Germinal center (tissue), 1 donor: ENCODE measurements at places on chromosomes 16 and 17.

DNA sequence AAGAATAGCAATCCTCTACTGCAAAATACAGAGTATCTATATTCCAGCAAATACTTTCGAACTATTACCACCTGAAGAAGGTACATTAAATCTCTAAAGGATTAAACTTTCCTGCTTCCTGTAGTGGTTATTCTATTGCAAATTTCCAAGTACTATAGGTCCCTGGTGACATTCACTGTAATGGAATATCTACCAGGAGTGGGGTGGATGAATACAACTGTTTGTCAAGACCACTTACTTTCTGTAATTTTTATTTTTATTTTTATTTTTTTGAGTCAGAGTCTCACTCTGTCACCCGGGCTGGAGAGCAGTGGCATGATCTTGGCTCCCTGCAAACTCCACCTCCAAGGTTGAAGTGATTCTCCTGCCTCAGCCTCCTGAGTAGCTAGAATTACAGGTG, 389.5 kb downstream of the TMEM114 start:
- no peak for DNase-seq

- DNase-seq = no peak
These were observed 14.1 kb downstream of the RMI2 start for GRCh38 chr16:11359370-11359769.

DNA sequence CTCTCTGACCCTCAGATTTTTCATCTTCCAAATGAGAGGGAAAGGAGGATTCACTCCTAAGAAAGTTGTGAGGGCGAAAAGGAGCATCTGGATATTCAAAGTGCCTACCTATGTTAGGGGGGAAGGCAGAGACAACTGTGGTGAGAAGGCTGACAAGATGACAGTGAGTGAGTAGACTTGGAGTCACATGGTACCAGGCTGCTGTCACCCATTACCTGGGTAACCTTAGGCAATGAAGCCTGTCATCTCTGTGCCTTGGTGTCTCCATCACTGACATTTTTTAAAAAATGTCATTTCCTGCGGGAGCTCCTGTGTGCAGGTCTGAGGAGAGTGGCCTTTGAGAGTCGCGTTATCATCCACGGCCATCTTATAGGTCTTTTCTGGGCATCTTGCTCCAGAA, 124.0 kb downstream of the MAF start:
- no peak for DNase-seq

DNA sequence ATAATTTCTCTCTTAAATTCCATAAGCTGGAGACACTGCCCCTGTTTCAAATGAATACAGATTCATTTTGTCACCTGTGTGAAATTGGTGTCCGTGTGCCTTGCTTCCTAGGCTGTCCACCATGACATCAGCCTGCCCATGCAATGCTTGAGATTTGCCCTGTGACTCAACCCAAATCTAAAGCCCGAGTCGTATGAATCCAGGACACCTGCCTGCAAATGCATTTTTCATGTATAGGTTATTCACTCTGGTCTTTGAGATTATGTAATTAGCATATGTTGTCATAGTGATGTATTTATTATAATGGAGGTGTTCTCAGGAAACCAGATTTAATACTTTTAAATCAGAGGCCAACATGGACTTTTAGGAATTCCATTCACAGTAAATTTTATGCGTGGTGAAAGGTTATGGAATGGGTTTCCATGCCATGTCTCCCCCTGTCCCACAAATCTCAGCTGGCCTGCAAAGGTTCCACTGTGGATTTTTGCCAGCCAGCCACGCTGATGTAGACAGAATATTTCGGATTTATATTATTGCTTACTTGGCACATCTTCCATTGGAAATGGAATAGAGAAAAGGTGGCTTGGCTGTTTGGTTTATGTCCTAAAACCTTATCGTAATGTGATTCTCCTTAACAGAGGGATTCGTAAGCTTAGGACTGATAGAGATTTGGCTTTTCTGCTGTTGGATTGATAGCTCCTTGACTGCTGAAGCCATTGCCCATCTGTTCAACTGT, 551.1 kb downstream of the WWOX start:
- DNase-seq = no peak

- DNase-seq = no peak
These were observed 13.4 kb downstream of the CMC2 start for GRCh38 chr16:80993307-80993706.

- no peak for DNase-seq
These were observed 24.5 kb downstream of the C17orf67 start for GRCh38 chr17:56809106-56809819.

DNA sequence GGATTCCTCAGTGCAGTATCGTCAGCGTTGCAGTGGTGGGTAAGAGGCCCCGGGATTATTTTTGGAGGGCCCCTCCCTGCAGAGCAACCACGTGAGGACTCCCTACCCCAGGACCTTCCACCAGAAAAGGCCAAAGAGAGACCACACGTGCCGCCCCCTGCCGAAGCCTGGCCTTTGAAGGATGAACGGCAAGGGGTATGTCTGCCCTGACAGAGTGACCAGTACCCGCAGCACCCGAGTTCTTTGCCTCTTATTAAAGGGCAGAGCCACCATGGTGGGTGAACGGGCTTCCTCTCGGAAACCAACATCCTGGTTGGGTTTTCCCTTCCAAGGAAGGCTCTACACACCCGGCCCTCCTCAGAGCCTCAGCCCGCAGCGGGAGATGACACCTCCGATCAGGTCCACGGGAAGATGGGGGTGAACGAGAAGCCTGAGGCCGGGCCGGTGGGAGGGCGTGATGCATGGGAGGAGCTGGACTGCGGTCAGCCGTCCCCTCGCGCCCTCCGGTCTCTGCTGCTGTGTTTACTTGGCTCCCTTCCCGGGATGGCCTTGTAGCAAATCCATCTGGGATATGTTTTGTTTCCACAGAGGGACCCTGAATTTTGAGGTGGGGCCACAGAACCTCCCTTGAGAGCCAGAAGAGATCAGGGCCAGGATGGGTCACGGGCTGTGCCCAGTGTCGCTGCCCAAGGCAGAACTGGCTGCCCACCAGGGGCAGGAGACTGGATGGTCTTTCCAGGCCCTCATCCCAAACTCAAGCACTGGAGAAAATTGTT, 49.1 kb downstream of the TBC1D16 start:
- DNase-seq = no peak

GRCh38 chr16:28898266-28898665, 20.0 kb downstream of the ATP2A1 start:
- no peak for DNase-seq

GRCh38 chr17:58338841-58339754, 10.5 kb upstream of the TSPOAP1 start:
- DNase-seq = no peak

DNA sequence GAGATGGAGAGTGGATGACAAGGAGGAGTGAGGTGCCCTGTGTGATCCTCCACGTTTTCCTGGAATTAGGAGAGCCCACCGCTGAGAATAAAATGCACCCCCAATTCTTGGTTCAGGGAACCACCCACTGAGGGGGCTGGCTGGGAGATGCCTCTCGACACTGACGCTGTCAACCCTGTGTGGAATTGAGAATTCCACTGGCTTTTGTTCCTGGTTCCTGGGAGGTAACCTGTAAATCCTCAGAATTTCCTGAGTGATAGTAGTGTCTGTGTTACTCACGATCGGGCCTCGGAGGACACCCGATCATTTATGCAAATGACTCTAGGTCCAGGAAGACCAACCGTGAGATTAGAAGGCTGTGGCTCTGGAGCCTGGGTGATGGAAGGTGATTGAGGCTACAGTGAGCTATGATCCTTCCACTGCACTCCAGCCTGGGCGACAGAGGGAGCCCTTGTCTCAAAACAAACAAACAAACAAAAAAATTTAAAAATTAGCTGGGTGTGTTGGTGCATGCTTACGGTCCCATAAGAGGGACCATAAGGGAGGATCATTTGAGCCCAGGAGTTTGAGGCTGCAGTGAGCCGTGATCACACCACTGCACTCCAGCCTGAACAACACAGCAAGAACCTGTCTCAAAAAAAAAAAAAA, 11.7 kb upstream of the PRPSAP1 start:
- DNase-seq = no peak

GRCh38 chr17:18889658-18890057, 31.7 kb downstream of the PRPSAP2 start:
- no peak for DNase-seq

DNA sequence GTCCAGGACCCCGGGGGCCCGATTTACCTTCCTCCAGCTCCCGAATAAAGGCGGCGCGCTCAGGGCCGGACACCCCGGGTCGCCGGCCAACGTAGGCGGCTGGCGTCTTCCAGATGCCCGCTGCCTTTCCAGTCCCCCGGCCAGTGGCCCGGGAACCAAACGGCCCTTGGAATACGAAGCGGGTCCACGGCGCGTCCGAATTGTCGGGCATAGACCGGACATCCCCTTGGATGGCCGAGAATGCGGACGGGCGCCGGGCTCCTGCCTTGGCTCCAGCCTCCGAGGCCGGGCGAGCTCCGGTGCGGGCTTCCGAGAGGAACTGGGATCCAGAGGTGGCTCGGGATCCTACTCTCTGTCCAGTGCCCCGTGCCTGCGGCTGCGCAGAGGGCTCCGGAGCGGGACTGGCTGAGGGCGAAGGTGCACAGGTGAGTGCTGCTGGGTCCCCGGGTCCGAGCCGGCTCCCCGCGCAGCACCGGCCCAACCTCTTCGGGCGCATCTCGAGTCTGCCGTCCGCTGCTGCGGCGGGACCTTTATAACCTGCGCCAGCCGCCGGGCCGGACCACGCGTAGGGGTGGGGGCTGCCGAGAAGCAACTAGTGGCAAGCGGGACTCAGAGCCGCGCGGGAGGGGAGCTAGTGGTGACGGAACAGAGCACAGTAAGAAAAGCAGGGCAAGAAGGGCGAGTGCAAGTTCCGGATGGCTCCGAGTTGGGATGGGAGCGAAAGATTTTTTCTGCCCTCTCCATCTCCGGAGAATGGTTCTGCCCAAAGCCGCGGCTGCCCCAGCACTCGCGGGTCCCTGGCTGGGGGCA, at the start of gene HAP1:
Gene HAP1 (minus strand): TSS at position 505 of the 810 bp plus-strand sequence. CDS start 9 bp downstream, at position 496.
- DNase-seq = peak; percentile 36

- DNase-seq = no peak
These were observed 530 bp upstream of the ZDHHC7 start for GRCh38 chr16:85011846-85012284.

GRCh38 chr17:58728798-58729197, 26.9 kb upstream of the PPM1E start:
- no peak for DNase-seq

GRCh38 chr17:39677542-39678339, 9.5 kb downstream of the PNMT start:
- DNase-seq = no peak

GRCh38 chr16:3737181-3737580, 19.9 kb upstream of the TRAP1 start:
- no peak for DNase-seq

- no peak for DNase-seq
These were observed 948.7 kb downstream of the KCNJ2 start for GRCh38 chr17:71118039-71118438.

DNA sequence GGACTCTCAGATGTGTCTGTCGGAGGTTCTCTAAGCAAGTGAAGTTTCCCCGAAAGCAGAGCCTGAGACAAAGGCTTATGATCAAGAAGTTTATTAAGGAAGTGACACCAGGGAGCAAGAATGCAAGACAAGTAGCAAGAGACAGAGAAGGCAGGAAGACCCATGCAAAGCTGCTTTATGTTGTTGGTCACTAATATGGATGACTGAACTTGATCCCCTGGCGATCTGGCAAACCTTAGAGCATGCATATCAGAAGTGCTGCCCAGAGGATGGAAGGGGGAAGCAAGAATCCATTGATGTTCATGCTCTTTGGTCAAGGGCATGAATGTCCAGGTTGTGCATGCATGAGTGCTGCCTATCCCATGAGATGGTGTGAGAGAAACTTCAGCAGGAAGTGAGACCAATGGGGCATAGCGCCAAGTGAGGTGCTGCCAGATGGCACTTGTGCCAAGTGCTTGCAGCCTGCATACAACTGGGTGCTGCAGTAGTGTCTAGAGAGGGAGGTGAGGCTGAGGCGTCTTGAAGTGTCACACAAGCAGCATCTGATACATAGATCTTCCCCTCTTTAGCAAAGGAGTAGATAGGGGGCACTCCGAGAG, 176.5 kb downstream of the SALL1 start:
- no peak for DNase-seq

GRCh38 chr16:55915096-55915827, 40.1 kb upstream of the CES5A start:
- DNase-seq = no peak

- DNase-seq = no peak
These were observed 43.0 kb downstream of the OR1D5 start for GRCh38 chr17:3020381-3020780.

- no peak for DNase-seq
These were observed 26.2 kb upstream of the FOXK2 start for GRCh38 chr17:82493226-82493781.

DNA sequence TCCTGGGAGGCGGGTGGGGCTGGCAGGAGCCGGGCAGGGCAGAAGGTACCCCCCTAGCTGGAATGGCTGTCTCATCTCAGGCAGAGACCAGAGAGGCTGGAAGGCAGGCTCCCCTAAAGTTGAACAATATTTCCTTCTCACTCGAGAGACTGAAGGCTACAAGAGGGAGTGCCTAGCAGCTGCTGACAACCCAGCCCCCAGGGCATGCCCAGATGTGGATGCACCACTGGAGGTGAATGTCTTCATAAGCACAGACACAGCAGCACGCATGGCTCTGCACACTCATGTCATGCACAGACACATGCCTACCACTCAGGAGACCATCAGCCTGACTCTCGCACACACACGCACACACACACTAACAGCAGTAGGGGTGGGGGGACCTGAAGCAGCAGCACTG, 179.0 kb downstream of the CCT6B start:
- no peak for DNase-seq

DNA sequence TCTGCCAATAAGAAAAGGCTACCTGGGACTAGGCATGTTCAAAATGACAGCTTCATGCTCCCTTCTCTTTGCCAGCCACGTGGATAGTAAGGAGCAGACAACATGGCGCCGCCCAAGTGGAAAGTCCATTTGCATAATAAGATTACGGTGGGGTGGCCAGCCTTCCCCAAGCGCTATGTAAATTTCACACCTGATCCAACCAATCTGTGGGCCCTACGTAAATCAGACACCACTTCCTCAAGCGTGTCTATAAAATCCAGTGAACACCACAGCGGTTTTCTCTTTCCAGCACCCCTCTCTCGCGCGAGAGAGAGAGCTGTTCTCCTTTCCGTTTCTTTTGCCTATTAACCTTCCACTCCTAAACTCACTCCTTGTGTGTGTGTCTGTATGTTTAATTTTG, 140.3 kb upstream of the ERCC4 start:
- no peak for DNase-seq

DNA sequence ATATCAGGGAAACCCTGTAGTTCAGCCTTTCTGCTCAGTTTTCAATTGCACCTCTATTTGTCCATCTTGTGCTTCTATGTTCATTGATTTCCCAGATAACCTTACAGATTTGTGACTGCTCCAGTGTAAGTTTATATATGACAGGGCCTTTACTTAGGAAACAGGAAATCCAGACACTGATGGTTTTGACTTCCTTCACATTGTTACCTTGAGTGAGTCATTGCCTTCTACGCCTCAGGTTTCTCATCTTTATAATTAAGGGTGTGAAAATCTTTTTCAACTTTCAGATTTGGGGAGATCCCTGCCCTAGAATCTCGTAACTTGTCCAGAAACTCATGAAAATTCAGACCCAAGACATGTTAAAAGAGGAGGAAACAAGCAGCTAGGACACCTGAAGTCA, 342.4 kb upstream of the TBX2 start:
- DNase-seq = no peak
